ENCODE measurements at places on chromosomes 16 and 17.

- DNase-seq = no peak
Measured at GRCh38 chr16:2228161-2228824, 4.9 kb downstream of the E4F1 start.

- DNase-seq = no peak
Measured at GRCh38 chr17:57570724-57571344, 174.3 kb downstream of the CCDC182 start.

- DNase-seq = peak; percentile 12
Measured at GRCh38 chr17:68468788-68469187, 11.5 kb upstream of the WIPI1 start.

DNA sequence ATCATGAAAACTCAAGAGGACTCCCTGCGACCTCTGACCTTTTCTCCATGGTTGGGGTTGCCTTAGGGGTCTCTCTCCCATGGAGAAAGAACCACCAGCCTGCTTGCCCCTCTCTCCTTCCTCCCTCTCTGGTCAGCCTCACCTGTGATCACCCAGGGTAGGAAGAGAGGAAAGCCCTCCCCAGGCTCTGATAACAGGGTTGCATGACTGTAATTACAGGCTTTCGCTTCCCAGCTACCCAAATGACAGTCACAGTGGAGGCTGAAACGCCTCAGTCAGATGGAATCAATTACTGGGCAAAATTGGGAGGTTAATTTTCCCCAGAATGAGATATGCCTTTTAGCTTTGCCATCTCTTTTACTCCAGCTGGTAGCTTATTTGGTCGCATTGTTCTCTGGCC is 265.8 kb upstream of the SOX9 start:
- DNase-seq = no peak

DNA sequence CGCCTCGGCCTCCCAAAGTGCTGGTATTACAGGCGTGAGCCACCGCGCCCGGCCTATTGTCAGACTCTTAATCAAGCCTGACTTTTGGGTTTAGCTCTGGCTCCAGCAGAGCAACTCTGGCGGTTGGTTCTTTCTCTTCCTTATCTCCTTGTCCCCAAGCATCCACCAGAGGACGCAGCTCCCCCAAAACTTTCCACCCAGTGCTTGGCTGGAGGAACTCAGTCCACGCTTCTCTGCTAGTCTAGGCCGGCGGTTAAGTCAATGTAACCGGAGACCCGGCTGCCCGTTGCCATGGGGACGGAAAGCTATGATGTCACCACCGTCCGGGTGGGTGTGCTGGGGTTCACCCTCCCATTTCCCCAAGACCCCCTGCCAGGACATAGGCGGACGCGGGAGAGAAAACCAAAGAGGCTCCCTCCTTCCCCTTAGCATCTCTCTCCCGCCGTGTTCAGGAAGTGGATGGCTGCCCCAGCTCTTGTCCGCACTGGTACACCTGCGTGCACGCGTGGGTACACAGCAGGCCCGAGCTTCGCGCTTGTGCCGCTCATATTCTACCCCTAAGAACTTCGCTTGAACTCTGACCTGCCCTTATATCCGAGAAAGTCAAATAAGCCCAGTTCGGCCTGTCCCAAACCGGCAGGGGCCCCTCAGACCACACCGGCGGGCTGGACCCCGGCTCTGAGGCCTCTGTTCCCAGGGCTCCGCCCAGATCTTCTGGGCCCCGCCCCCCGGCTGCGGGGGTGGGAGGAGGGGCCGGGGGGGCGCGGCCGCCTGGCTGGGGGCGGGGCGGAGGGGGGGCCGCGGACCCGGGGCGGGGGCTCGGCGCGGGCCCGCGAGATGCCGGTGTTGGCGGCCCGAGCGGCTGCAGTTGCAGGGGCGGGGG is at the start of gene RND2:
RND2 (plus strand) TSS at position 825 of the 883 bp plus-strand sequence. CDS start 117 bp downstream, outside the sequence.
- DNase-seq = peak; percentile 96

DNA sequence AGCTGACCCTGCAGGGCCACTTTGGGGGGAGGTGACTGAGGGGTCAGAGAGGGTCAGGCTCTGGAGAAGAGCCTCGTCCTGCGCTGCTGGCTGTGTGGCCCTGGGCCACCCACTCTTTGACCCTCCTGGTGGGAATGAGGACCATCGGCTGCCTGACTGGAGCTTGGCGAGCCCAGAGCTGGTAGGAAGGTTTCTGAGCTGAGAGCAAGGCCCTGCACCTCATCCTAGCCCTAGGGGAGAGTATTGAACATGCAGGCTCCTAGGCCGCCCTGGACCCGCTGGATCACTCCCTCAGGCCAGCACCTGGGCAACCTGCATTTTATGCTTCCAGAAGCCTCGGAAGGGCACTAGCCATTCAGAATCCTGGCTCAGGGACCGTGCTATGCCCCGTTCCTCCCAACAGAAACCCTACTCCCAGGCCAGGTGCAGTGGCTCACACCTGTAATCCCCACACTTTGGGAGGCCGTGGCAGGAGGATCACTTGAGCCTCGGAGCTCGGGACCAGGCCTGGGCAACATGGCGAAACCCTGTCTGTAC is 14.5 kb downstream of the MAP2K3 start:
- DNase-seq = no peak

- no peak for DNase-seq
Measured at GRCh38 chr17:41642252-41643156, 18.1 kb upstream of the KRT17 start.

DNA sequence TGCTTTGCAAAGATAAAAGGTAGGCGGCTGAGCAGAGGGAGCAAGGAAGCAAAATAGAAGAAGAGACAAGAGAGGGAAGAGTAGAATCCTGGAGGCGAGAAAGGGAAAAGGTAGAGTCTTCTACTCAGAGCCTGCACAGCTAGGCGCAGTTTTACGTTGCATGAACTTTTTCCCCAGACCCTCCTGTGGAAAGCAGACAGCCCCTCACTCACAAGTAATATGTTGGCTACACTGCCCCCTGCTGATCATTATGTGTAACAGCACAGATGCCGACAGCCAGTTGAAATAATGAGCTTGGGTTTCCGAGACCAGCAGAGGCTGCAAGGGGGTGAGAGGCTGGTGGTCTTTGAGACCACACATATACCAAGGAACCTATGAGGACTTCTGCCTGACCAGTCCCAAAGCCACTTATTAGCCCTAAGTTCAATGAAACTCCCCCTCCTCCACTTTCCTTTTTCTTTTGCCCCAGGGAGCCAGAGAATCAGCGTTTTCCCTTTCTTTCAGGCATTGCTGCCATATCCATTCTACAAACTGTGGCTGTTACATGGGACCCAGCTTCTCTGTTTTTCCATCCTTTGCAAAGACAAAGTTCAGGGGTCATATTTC is 22.5 kb upstream of the CMTR2 start:
- peak; percentile 5 for DNase-seq

- no peak for DNase-seq
Measured at GRCh38 chr17:9771465-9771864, 19.9 kb downstream of the DHRS7C start.

GRCh38 chr17:36844601-36845000 is 92.7 kb upstream of the LHX1 start:
- DNase-seq = no peak

- peak; percentile 70 for DNase-seq
Measured at GRCh38 chr17:50114849-50115357, 15.1 kb downstream of the SAMD14 start.

DNA sequence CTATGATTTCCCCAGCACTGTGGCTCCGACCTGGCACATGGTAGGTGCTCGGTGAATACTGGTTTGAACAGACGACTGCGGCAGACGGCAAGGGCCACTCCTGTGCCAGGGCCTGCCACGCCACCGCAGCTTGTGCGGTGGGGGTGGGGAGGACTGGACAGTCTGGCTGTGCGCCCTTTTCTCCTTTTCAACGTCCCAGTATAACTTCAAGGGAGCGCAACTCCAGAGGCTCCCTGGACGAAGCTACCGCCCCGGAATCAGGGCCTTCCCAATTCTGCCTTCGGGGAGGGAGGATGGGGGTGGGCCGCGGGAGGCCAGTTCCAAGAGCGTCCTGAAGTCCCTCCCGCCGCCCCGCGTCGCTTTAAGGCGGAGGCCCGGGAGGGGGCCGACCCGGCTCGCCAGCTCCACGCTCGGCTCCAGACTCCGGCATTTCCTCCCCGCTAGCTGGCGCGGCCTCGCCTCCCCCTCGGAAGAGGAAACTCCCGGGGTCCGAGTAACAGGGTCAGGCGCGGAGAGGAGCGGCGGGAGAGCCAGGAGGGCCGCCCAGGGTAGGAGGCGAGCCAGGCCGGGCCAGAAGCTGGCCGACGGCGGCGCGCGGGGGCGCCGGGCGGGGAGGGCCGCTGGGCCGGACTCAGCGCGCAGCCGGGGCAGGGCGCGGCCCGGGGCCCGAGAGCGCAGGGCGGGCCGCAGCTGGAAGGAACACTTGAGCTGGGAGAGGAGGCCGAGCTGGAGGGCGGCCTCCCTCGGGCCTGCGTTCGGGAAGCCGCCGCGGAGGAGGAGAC is at the start of gene ITPRIPL2:
ITPRIPL2 (plus strand) TSS at position 388 of the 782 bp plus-strand sequence. CDS start 498 bp downstream, outside the sequence.
- DNase-seq = peak; percentile 85

- peak; percentile 78 for DNase-seq
Measured at GRCh38 chr17:48997103-48997826, at the start of gene IGF2BP1. TSS of gene IGF2BP1 (plus strand) at chr17:48997385. CDS start at chr17:48997746, 361 bp downstream.

GRCh38 chr16:28492511-28492910 is 637 bp upstream of the CLN3 start:
- no peak for DNase-seq

DNA sequence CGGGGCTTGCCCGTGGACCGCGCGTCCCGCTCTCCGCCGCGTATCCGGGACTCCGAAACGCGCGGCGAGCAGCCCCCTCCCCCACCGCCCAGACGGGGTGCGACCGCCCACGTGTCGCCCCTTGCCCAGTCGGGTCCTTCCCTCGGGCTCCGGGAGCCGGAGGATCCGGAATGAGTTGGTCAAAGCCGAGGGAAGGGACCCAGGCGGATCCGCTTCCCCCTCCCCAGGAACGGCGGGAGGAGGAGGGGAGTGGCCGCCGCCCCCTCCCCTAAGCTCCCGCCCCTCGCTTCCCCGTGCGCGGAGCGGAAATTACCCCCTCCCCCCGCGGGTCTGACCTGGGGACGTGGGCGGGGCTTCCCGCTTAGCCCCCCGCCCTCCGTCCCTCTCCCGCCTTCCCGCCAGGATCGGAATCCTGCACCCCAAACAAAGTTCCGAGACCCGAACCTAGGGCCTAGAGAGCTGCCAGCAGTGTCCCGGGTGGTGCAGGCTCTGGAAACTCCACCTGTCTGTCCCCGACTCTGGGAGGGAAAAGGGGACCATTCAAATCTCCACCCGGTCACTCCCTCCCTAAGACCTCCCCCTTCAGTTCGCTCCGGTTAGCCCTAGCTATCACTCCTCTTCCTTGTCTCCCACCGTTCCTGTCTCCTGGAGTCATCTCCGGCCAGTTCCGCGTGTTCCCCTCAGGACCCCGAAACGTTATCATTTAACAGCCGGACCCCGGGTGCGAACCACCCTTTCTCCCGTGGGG is 1.0 kb upstream of the IGF2BP1 start:
- DNase-seq = no peak

DNA sequence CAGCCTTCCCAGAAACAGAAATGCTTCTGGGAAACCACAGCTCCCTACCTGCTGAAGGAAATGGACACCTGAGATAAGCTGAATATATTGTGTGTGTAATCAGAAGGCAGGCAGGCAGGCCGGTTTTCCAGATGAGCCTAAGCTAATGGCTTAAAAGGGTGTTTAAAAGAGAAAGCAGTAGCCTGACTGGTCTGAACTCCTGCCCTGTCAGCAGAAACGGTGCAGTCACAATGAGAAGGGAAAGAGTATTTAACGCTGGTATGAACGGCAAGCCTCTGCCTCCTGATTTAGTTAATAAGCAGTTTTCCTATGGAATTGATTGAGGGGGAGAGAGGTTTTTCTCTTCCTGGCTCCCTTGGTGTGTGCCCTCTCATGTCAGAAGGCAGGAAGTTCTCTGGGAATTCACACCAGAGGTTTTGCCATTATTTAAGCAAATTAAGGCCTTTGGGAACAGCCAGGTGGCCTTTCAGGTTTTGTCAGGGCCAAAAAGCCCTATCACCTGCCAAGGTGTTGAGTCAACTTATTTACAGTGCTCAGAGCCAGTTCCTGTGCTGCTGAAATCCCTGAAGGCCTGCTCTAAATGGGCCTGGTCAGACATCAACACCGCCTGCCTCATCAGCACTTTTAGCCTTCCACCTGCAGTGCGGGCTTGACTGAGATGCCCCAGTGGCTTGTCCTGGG is 41.6 kb downstream of the CDH1 start:
- no peak for DNase-seq

DNA sequence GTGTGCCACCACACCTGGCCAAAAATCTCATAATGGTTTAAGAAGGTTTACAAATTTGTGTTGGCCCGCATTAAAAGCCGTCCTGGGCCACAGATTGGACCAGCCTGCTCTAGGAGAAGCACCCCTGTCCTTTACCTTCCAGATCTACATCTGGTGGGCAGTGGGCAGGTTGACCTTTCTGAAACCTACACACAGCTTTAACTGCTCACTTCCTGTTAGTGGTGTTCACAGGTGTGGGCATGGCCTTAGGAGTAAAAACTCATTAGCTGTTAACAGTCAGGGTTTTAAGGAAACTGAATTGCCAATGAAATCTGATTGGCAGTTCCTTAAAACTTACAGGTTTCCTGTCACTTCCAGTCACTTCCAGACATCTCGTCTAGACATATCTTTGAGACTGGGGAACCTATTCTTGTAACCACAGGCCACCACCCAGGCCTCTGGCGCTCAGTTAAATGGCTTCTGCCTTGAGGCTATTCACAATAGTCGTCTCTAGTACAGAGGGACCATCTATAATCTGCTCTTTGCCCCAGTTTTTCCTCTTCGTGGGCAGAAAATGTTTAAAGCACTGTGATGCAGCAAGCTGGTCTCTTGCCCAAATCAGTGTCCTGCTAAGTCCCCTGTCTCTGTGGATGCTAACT is 29.3 kb downstream of the GNGT2 start:
- DNase-seq = no peak

DNA sequence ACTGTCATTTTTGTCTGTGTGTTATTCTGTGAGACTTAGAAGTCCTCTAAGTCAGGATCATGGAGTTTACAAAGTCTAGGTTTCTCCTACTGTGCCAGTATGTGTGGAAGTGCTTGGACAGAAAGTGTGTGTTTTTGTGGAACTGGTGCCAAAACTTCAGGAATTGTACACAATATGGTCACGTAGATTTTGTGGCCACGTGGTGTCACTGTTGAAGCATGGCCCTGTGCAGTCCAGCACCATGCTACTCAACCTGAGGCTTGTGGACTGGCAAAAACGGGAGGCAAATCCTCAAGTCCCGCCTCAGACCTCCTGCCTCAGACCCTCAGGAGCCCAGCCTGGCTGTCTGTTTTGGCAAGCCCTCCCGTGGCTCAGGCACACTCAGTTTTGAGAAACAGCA is 16.7 kb upstream of the ALKBH5 start:
- no peak for DNase-seq

- DNase-seq = no peak
Measured at GRCh38 chr16:88976366-88977017, 515 bp downstream of the CBFA2T3 start.

GRCh38 chr16:17491140-17491662 is 20.4 kb upstream of the XYLT1 start:
- DNase-seq = no peak

All from IMR-90 (cell line).